ENCODE measurements at places on chromosomes 1 and 21. TPM values are rescaled to one million over a fixed set of nuclear protein-coding genes. Genes with fewer than 3 reads are reported as not detected.
A peak's percentile ranks its signal among the peaks of the same experiment; 100 is the strongest.

- DNase-seq, result no peak
Measured at GRCh38 chr1:185652348-185652747, 81.8 kb upstream of the HMCN1 start.

DIO1 gene
- 0.27 TPM for total RNA-seq

KPRP gene
- total RNA-seq, result not detected

DNA sequence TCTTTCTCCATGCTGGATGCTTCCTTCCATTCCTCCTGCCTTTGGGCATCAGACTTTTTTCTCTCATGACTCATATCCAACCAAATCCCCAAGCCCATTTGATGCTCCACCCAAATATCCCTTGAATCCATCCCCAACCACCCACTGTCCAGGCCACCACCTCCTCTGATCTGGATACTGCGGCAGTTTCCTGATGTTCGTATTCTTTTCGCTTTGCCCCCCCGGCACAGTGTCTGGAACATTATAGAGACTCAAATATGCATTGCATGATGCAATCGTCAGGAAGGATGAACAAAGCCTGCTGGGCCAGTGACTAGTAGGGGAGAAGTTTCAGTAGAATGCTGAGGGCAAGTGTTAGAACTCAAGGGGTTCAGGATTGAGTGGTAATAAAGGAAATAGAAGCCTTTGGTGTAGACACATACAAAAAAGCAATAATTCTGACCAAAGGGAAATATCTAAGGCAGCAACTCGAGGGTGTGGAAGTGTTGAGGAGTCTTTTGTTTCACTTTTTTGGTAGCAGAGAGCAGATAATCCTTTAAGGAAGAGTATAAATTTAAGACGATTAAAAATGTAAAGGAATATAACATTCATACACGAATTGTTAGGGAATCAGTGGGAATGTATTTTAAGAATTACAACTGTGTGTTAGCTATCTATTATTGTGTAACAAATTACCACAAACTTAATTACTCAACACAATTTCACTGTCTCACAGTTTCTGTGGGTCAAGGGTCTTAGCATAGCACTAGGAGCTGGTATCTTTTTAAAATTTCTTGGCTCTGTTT, 7.5 kb downstream of the S100A11 start:
- peak; percentile 10 for DNase-seq

HAO2 gene
- not detected for total RNA-seq

PAQR6 gene
- not detected for total RNA-seq

GRCh38 chr1:53377438-53377841, 49.6 kb upstream of the LRP8 start:
- no peak for DNase-seq

DNA sequence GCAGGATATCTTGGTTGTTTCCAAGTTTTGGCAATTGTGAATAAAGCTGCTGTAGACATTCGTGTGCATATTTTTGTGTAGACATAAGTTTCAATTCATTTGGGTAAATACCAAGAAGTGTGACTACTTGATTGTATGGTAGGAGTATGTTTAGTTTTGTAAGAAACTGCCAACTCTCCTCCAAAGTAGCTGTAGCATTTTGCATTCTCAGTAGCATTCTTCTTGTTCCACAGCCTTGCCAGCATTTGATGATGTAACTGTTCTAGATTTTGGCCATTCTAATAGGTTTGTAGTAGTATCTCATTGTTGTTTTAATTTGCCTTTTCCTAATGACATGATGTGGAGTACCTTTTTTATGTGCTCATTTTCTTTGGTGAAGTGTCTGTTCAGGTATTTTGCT, 38.6 kb upstream of the PLA2G4A start:
- no peak for DNase-seq

DNA sequence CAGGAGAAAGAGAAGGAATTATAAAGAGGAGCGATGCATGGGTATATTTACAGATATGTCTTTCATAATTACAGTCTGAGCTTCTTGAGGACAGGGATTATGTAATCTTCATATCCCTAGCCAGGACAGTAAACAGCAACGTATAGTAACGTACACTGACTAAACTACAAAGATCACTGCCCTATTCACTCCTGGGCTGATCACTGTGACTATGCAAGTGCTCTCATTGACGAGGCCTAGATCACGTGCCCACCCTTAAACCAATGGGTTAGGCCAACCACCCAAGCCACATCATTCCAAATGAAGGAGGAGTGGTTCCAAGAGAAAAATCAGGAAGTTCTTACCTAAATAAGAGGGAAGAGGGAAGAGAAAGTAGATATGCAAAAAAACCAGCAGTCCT, 18.5 kb downstream of the PIK3R3 start:
- no peak for DNase-seq

MXRA8 gene
- not detected for total RNA-seq

ERG gene
- total RNA-seq, result not detected

EPHA2 gene
- total RNA-seq, result 64.0 TPM

DNA sequence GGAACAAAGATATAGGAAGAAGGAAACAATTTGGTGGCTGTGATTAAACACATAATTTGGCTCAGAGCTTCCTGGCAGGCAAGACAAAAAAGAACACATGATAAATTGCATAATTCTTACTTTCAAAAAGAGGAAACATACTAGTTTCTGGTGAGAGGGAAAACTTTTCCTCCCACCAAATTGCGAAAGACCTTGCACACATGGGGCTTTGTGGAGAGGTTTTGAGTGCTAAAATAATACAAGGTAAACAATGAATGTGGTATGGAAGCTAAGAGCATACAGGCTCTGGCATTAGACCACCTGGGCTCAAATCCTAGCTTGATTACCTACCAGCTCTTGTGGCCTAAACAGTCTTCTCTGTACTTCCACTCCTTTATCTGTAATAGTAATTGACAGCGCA, 140.2 kb upstream of the HOOK1 start:
- DNase-seq, result no peak

- DNase-seq, result peak; percentile 57
Measured at GRCh38 chr1:101257500-101258325, 20.9 kb downstream of the S1PR1 start.

DNA sequence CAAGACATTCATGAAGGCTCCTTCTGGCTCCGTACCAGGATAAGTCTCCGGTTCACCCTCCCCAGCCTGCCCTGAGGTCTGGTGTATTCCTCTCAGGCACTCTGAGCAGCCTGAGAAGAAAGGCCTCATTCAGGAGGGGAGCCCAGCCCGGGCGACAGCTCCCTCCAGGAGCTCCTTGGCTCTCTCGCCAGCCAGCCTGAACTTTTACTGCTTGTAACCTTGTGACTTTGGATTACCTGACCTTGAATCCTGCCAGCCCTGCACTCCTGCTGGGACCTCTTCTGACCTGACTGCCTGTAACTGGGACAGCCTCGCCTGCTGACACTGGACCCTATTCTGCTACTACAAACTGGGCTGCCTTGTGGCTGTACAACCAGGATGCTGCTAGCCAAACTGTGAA, 65.8 kb downstream of the CD34 start:
- no peak for DNase-seq

- DNase-seq, result peak; percentile 95
Measured at GRCh38 chr1:145782272-145783099, 41.4 kb downstream of the RNF115 start.

ZNF672 gene
- 16.2 TPM for total RNA-seq

DNA sequence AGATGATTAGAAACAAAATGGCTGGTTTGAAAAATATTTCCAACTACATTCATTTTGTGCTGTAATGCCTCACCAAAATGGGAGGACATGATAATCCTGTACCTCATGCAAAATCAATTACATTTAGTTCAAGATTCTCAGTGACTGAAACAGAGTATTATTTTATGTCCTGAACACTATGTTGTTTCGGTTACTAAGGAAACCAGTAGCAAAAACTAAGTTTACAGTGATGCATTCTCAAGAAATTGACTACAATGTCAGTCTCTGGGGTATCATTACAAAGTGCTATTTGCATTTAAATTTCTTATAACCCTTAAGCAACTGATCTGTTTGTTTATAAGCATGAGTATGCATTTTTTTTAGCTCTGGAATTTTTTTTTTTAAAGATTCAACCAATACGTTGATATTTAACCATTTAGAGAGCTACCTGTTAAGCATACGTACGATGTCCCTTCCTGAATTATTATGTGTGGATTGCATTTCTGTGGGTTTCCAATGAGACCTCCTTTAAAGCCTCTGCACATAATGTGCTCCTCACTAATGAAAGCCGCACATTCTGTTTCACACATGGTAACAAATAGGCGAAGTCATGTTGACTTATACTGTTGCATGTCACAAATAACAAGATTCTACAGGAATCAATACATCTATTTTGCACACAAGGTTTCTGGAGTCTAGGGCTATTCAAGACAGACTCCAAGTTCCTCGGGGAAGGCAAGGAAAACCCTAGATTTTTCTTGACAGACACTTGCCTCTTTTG, 1035.7 kb downstream of the ADGRL2 start:
- no peak for DNase-seq

C1orf185 gene
- not detected for total RNA-seq

GRCh38 chr1:168297019-168297730, 16.5 kb downstream of the TBX19 start:
- DNase-seq, result no peak

GRCh38 chr21:43207043-43207315, 38.2 kb downstream of the CRYAA start:
- DNase-seq, result no peak

DNA sequence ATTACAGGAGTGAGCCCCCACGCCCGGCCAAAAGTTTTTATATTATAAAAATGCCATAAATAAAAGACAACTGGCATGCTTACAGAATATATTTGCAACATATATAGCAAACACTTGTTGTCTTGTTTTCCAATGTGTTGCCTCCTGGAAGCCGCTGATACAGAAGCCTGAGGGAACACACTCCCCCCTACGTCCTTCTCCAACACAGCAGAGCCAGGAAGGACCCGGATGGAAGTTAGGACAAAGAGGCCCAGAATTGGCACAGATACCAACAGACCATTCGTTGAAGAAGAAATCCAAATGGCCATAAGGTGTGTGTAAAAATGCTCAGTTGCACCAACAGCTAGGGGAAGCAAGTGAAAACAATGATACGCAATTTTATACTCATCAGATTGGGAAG, 1.3 kb upstream of the PLA2G5 start:
- no peak for DNase-seq

- DNase-seq, result peak; percentile 57
Measured at GRCh38 chr1:184387476-184388318, 868 bp downstream of the C1orf21 start.

MRAP gene
- total RNA-seq, result not detected

OR2T35 gene
- not detected for total RNA-seq

DNA sequence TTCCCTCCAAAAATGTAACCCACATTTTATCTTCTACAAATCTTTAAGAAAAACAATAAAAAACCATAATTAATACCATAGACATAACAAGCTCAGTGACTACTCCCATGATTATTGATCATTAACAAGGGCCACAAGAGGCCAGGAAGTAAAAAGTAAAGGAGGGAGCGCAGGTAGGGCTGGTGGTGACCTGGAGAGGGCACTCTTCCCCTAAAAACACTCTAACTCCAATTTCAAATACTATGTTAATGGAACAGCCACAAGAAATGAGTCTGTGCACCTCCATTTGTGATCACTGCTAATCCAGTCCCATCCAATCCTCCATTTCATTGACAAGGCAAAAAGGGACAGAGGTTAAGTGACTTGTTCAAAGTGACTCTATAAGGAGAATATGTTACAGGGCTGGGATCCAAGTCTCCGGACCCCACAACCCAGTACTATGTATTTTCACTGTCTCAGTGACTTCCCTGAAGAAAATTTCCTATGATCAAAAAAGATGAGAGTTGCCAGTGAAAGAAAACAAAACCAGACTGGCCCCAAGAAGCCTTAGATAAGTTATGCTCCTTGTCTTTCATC, 41.2 kb upstream of the CFAP298 start:
- peak; percentile 22 for DNase-seq

DNA sequence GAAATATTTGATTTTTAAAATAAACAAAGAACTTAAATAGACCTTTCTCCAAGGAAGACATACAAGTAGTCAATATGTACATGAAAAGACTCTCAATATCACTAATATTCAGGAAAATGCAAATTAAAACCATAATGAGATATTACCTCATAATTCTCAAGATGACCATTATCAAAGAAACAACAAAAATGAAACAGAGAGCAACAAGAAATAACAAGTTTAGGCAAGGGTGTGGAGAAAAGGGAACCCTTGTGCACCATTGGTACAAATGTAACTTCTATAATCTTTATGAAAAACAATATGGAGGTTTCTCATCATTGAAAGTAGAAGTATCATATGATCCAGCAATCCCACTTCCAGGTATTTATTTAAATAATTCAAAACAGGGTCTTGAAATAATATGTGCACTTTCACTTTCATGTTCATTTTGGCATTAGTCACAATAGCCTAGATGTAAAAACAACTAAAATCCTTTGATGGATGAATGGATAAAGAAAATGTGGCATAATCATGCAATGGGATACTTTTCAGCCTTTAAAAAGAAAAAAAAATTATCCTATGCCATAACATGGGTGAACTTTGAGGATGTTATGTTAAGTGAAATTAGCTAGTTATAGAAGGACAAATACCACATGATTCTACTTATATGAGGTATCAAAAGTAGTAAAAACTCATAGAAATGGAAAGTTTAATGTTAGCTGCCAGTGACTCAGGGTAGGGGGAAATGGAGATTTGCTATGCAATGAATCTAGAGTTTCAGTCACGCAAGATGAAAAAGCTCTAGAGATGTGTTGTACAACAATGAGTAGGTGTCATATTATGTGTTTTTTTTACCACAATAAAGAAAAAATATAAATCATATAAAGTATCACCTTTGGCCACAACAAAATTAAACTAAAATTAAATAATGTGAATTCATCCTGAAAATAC, 114.5 kb upstream of the LYPLAL1 start:
- DNase-seq, result no peak

GRCh38 chr1:6960291-6960811, 175.1 kb downstream of the CAMTA1 start:
- no peak for DNase-seq

DNA sequence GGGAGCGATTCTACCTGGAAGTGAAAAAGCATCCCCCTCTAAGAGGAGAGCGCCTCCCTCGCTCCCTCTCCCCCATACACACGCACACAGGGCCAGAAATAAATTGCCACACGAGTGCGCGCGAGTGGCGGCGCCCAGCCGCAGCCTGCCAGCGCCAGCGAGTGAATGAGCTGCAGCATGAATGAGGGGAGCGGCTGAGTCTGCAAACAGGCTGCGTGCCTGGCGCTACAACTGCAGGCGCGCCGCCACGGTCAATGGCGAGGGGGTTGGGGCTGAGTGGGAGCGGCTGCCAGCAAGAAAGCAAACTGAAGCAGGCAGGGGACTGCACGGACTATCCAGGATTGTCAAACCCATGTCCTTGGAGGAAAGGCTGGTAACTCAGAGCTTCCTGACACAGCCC, 2.2 kb downstream of the CAMK1G start:
- DNase-seq, result no peak
